ENCODE measurements at places on chromosomes 4 and X. TPM values are rescaled to one million over a fixed set of nuclear protein-coding genes. Genes with fewer than 3 reads are reported as not detected.

DNA sequence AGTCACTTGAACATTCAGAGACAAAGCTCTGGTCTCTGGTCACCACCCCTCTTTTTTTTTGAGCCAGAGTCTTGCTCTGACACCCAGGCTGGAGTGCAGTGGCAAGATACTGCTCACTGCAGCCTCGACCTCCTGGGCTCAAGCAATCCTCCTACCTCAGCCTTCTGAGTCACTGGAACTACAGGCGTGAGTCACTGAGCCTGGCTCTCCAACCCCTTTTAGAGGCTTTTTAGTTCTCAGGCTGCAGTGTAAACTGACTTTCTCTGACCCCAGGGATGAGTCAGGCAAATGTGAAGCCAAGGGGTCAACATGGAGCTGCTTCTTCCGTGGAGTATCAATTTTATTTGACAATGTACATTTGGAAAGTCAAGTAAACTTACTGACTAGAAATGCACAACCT, 229.2 kb downstream of the PTTG2 start:
- H3K36me3 ChIP-seq = no peaks in the 10 kb centered on the region
- no peaks in the 10 kb centered on the region for H3K4me1 ChIP-seq
- H3K4me3 ChIP-seq = no peak overlapping the region
- H3K27me3 ChIP-seq = no peaks in the 10 kb centered on the region
- DNase-seq = no peak

DNA sequence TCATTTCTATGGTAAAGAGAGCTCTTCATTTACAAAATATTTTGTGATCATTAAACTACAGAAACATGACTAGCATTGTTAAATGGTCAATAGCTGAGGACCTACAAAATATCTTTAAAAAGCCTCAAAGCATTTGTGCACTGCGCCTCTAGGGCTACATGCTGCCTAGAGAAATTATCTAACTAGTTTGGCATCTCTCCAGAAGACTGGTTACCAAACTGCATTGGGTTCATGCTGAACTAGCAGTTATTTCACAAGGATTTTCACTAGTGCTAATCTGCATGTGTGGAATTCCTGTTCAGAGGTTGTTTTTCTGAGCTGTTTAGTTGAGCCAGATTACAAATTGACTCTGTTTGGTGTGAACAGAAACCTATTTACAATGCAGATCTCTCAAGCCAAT, 58.5 kb upstream of the PITX2 start:
- H3K4me1 ChIP-seq = no peaks in the 10 kb centered on the region
- DNase-seq = no peak
- no peaks in the 10 kb centered on the region for H3K27me3 ChIP-seq
- no peak overlapping the region for H3K27ac ChIP-seq
- H3K36me3 ChIP-seq = no peaks in the 10 kb centered on the region

- H3K27ac ChIP-seq = no peak overlapping the region
- H3K4me3 ChIP-seq = no peak overlapping the region
- H3K36me3 ChIP-seq = no peaks in the 10 kb centered on the region
- H3K4me1 ChIP-seq = no peaks in the 10 kb centered on the region
- H3K27me3 ChIP-seq = no peaks in the 10 kb centered on the region
- no peak for DNase-seq
These were observed 3.6 kb upstream of the AFP start for GRCh38 chr4:73432169-73433000.

GRCh38 chr4:35697210-35697736, 547.0 kb downstream of the ARAP2 start:
- no peak overlapping the region for H3K27ac ChIP-seq
- H3K4me1 ChIP-seq = no peaks in the 10 kb centered on the region
- no peaks in the 10 kb centered on the region for H3K36me3 ChIP-seq
- H3K27me3 ChIP-seq = no peaks in the 10 kb centered on the region
- H3K4me3 ChIP-seq = no peak overlapping the region

DNA sequence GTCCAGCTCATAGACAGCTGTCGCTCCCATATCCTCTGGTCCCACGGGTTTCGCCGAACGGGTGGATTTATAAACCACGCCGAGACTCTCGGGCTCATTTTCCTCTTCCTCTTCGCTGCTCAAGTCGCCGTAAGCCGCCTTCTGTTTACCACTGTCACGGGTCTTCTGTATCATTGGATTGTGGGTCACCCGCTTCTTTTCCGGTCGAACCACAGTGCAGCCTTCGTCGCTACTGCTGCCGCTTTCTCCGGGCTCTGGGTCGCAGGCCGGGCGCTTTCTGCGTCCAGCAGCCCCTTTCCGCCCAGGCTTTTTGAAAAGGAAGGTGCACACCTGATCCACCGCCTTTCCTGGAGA, 311 bp downstream of the RNF113A start:
- H3K36me3 ChIP-seq = no peaks in the 10 kb centered on the region
- H3K4me3 ChIP-seq = peak overlapping the region; percentile 29
- no peaks in the 10 kb centered on the region for H3K27me3 ChIP-seq
- no peaks in the 10 kb centered on the region for H3K4me1 ChIP-seq
- peak overlapping the region; percentile 79 for H3K27ac ChIP-seq
- no peak for DNase-seq

DNA sequence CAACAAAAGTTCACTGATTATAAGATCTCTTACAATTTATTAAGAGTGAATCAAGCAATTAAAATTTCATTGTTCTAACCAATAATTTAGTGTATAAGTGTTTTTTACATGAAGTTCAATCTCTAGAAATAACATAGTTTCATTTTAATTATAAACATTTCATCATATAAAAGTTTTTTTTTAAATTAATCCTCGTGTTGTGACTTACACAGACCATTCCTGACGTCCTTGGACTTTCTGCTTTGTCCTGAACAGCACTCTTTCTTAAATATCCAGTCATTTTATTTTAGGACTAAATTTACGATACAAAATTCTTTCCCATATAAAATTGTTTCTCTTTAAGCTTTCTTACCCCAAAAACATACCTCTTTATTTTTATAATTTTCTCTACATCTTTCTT, 841.7 kb upstream of the POU3F4 start:
- no peaks in the 10 kb centered on the region for H3K27me3 ChIP-seq
- DNase-seq = no peak
- no peaks in the 10 kb centered on the region for H3K36me3 ChIP-seq
- no peaks in the 10 kb centered on the region for H3K4me1 ChIP-seq

GRCh38 chr4:176758731-176759130, 34.0 kb downstream of the VEGFC start:
- no peak for DNase-seq
- H3K36me3 ChIP-seq = no peaks in the 10 kb centered on the region
- H3K4me1 ChIP-seq = no peaks in the 10 kb centered on the region
- H3K27ac ChIP-seq = no peak overlapping the region
- H3K4me3 ChIP-seq = no peak overlapping the region

Gene SLC25A53
- 3.6 TPM for total RNA-seq

Gene ATOH1
- not detected for total RNA-seq

Gene L1CAM
- total RNA-seq = 1.5 TPM
